AG10803 (cell line): ENCODE measurements at places on chromosomes 6 and 20.
A peak's percentile ranks its signal among the peaks of the same experiment; 100 is the strongest.

- peak; percentile 39 for DNase-seq
Observed at GRCh38 chr6:101393251-101393828, at the start of gene GRIK2. Gene GRIK2 (plus strand): TSS chr6:101393708.

DNA sequence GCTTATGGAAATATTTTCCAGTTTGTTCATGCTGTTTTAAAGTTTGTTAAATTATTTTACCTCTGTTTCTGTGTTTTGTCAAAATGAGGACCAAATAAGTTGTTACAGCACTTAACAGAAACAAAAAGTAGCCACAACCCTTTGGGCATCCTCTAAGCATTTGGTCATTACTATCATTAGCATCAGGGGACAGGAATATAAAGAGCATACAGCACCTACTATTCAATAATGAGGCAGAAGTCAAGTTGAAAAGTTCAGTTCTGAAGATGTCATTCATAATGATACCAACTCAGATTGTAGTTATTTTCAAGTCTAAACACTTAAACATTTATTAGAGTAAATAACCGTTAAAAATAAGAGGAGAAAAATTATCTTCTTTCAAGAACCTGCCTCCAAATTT lies 862.3 kb upstream of the FLRT3 start:
- no peak for DNase-seq

DNA sequence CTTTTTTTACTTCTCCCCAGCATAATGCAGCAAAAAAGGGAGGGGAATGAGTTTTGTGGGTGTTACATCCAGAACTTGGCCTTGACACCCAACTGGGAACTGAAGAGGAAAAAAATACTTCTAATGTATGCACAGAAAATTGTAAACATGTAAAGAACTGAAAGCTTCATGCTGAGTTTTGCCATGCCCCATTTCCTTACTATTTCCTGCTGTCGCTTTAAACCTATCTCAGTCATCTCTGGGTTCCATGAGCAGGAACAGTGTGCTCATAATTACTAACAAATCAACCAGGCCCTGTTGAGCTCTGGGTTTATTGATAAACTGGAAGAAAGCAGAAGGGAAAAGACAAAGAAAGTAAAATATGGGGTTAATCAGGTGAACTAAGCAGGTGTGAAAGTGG lies 14.2 kb downstream of the TFAP2B start:
- no peak for DNase-seq

DNA sequence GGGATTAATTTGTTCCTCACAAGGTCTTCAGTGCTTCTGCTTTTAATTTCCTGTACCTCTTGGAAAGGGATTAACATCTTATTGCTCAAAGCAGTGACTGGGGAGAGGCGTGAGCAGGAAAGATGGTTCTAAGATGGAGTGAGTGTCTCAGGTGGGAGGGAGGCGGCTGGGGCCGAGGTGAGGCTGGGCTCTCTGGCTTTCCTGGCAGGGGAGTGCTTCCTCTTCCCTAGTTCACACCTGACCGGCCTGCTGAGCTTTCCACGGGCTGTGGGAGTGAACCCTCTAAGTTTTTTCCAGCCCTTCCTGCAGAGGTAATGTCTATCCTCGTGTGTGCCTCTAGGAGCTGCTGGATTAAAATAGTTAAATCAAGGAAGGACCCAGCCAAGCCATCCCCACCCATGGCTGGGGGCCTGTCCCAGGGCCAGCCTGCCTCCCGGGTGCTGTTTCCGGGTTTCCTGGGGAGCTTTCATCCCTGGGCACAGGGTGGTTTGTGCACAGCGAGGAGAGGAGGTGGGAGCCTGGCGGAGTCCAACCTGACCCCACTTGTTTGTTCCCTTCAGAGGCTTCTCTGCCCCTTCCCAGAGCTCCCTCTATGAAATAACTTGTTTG lies 179.1 kb downstream of the TFAP2C start:
- DNase-seq: no peak

DNA sequence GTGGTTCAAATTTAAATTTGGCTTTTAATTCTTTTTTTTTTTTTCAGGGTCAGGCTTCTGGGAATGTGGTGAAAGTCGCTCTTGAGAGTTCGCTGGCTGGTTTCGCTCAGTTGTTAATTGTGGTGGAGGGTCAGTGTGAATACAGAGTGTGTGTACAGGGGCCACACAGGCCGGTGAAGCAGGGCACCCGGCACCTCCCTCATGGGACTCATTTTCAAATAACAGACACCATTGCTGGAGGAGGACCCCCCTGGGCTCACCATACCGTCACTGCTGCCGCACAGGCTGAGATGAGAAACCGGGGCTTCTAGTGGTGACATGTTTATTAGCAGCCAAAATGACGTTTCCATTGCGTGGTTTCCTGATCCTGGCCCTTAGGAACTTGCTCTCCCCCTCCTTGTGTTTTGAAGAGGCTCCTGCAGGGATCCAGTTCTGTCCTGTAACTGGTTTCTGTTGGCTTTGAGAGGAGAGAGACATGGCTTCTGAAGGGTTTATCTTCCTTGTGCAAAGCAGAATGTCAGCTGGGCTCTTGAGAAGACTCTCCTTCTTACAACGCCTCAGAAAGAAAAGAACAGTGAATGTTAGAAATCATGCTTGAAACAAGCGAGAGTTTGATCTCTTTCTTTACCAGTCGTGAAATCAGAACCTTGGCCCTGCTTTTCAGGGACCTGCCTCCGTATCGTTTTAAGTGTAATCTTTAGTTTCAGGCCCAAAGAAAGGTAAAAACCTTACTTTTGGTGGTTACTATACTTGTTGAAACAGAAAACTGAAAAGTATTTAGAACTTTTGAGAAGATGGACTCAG lies 37.8 kb downstream of the DUSP22 start:
- peak; percentile 16 for DNase-seq

GRCh38 chr6:70673054-70673453 lies 5.4 kb downstream of the SMAP1 start:
- DNase-seq: peak; percentile 6

DNA sequence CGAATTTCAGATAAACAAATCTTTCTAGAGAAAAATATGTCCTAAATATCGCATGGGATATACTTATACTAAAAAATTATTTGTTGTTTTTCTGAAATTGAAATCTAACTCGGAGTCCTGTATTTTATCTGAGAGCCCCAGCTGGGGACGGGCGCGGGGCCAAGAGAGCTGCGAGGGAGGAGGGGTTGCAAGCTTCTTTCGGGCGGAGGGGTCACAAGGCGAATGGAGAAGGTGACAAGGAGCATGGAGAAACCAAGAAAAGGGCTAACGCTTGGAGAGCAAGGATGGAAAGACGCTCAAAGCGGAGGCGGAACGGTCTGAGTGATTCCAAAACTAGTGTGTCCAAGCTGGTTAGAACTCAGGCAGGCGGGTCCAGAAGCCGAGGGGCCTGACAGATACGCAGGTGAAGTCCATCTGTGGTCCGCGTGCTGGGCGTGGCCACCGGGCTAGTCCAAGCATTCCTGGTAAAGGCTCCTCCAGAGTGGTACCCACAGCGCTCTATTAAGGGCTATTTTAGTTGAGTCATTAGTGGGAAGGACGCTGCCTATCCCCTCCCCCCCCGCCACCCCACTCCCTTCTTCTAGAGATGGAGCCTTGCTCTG lies 41.5 kb upstream of the ZNFX1 start:
- no peak for DNase-seq

DNA sequence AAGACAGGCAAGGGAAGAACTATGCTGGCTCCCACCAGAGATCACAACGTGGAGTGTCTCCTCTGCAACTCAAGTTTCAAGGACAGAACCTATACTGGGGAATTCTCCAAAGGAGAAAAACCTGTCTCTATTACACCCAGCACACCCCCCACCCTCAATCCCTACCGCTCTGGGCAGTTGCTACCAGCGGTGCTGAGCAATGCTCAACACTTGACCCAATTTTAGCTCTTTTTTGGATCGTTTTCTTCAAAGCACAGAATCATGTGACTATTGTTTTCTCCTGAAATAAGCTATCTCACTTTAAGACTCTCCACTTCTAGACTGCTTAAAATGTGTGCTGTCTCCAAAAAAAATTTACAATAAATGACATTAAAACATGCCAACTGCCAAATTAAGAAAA lies 23.3 kb downstream of the MAP7 start:
- no peak for DNase-seq

DNA sequence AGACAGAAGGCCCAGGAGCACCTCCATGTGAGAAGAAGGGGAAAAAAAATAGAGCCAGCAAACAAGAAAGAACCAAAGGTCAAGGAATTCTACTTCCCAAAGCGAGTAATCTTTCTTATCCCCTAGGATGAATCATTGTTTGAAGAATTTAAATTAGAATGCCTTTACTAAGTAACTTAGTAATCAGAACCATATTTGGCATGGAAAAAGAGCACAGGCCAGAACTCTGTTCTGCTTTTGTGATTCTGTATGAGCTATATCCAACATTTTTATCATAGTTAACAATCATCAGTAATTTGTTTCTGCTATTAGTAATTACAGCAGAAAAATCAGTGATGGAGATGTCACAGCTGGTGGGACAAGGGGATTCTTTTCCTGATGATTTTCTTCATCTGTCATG lies 228.8 kb upstream of the FAM83B start:
- DNase-seq: peak; percentile 87

DNA sequence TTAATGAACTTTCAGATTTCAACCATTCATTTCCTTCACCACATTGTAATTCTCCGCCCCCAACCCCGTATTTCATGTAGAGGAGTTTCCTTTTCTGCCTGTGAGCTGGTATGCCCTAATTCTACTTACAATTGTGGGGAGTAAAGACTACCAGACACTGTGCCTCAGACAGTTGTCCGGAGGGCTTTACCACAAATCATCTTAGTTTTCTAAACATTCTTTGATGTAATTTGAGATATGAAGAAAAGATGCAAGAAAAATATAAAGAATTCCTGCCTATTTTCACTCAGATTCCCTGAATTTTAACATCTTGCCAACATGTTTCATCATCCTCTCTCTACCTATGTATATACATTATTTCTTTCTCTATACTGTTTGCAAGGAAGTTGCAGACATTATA lies 28.3 kb upstream of the LOC128125822 start:
- DNase-seq: no peak

- DNase-seq: no peak
Observed at GRCh38 chr20:20463933-20464374, 96.0 kb downstream of the INSM1 start.

- peak; percentile 78 for DNase-seq
Observed at GRCh38 chr6:159693128-159693893, at the start of gene SOD2. Gene SOD2 (minus strand): TSS chr6:159693241. CDS start chr6:159693167, 74 bp downstream.

DNA sequence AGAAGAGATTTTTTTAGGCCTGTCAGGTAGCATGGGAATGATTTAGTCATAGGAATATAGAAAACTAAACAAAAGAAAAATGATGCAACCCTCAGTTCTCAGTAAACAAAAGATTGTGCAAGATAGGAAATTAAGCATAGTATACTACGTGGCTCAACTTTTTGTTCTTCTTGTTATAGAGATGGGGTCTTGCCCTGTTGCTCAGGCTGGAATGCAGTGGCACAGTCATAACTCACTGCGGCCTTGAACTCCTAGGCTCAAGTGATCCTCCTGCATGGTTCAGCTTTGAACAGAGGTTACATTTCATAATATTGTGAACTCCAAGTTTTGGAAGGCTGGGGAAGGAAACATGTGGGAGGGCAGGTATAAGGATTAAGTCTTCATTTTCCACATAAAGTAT lies 28.5 kb downstream of the SLX4IP start:
- no peak for DNase-seq
